ENCODE measurements at places on chromosomes 12 and 14. TPM values are rescaled to one million over a fixed set of nuclear protein-coding genes. Genes with fewer than 3 reads are reported as not detected.

The CD69 gene
- 1.2 TPM for total RNA-seq

The GYS2 gene
- total RNA-seq = not detected

GRCh38 chr14:81743605-81744004, 210.0 kb upstream of the SEL1L start:
- DNase-seq = no peak

The KLHDC1 gene
- 0.20 TPM for total RNA-seq

The NR1H4 gene
- 0.10 TPM for total RNA-seq
